ENCODE measurements at places on chromosomes 5 and 9.

DNA sequence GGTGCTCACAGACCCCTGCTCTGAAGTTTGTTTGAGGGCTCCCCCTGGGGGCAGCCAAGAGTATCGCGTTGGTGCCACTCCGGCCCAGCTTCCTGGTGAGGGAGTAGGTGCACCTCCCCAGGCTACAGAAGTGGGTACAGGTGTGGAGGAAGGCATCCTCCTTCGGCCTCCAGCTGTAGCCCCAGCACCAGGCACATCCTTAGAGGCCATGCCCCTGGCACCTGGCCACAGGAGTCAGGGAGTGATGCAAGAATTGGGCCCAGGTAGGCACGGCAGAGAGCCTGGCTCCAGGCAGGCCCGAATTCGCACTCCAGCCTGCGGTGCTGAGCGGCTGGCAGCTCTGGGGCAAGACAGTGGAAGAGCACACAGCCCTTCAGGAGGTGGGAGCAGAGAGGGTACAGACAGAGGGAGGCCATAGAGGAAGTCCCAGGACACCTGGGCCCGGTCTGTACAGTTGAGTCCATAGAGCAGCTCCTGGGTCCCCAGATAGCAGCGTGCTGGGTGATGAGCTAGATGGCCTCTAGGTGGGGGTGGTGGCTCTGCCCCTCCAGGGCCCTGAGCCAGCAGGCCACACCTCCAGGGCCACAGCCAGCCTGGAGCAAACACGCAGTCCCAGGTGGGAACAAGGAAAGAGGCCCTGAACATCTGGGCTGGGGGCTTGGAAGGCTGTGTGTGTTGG lies 2.4 kb downstream of the SAPCD2 start:
- peak; percentile 93 for DNase-seq

DNA sequence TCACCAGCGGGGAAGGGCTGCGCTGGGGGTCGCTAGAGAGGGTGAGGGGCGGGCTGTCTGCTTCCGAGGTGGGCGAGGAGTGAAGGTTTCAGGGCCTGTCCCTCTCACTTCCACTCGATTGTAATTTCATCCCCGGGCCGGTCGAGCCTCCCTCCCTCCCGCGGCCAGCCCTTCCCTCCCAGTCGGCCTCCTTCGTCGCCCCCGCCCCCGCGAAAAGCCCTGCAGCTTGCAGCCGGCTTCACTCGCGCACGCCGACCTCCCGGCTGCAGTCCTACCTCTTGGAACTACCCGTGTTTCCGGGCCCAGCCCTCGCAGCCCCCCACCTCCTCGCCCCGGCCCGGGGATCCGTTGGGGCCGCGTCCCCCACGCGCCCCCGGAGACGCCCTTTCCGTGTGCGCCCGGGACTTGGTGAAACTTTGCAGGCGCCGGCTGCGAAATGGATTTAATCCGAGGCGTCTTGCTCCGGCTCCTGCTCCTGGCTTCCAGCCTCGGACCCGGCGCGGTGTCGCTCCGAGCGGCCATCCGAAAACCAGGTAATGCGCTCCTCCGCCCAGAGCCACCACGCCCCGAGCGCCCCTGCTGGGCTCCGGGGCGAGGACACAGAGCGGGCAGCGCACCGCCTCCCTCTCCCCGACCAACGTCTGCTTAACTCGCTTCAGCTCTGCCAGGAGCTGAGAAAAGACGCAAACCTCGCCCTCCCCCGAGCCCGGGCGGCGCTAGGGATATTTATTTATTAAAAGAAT lies at the start of gene EGFLAM:
Gene EGFLAM (plus strand): TSS at position 241 of the 743 bp plus-strand sequence. CDS start 196 bp downstream, at position 437.
- no peak for DNase-seq

- DNase-seq, result no peak
Observed at GRCh38 chr5:170752257-170753215, 31.0 kb upstream of the GABRP start.

DNA sequence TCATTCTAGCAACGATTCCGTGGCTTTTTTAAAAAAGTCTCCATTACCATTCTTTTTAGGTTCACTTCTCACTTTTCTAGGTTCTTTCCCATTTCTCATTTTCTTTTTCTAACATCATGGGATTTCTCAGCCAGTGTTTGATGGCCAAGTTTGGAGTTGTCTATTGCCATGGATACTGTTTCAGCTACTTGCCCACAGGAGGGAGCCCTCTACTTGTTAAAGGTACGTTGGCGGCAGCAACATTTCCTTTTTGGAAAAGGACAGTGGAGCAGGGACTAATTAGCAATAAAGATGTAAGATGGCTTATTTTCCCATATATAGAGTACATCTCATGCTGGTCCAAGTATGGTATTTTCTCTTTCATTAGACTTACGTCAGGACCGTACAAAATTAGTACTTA lies 2257.5 kb upstream of the C9orf72 start:
- no peak for DNase-seq

DNA sequence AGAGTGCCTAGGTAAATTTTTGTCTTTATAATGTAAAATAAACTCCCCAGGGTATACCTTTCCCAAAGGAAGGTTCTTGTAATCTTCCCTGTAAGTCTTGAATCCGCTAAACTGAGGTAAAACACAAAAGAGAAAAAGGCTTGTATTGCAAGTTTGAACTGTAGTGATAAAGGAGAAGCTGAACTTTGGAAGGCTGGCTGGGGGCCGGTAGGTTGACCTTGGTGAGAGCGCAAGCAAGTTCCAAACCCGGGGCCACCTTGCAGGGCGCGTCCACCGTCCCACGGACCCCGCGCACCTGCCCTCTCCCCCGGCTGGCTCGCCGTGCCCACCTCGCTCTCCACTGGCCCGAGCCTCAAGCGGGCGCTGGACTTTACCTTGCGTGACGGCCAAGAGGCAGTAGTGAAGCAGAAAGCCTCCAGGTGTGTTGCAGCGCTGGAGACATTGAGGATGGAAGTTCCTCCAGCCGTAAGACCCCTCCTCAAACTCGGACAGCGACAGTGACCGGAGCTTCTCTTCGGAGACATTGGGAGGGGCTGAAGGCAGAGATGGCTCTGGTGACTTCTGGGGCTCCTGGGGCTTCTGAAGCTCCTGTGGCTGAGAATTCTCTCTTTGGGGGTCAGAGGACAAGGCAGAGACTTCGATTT lies 428 bp downstream of the SLCO4C1 start:
- no peak for DNase-seq

GRCh38 chr9:95420518-95420917 lies 96.3 kb downstream of the PTCH1 start:
- no peak for DNase-seq

DNA sequence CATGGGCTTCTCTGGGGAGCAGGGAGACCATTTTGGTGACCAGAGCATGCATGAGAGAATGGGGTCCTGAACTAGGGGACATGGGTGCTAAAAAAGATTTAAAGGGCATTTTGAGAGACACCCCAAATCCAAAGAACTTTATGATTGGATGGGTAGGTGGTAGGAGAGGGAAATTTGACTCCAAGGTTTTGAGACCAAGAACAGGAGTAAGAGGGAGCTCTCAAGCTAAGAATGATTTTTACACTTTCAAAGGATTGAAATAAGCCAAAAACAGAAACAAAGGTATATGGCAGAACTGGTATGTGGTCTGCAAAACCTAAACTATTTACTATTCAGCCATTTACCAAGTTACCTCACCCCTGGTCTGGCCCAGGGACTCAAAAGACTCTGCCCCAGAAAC lies 318.2 kb upstream of the CLINT1 start:
- no peak for DNase-seq

DNA sequence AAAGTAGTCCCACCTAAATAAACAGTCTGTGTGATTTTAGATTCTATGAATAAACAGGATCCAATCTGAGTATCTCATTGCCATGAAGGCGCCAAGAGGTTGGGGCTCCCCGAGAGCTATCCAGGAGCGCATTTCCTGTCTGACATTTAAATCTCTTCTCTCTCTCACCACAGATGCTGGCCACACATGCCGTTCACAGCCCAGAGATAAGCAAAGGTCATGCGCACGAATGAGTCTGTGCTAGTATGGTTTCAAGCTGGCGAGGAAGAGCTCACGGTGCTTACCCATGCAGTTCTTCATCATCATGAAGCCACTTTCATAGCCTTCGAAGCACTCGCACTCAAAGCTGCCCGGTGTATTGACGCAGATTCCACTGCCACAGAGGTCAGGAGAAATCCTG lies 199.4 kb downstream of the FBN2 start:
- no peak for DNase-seq

DNA sequence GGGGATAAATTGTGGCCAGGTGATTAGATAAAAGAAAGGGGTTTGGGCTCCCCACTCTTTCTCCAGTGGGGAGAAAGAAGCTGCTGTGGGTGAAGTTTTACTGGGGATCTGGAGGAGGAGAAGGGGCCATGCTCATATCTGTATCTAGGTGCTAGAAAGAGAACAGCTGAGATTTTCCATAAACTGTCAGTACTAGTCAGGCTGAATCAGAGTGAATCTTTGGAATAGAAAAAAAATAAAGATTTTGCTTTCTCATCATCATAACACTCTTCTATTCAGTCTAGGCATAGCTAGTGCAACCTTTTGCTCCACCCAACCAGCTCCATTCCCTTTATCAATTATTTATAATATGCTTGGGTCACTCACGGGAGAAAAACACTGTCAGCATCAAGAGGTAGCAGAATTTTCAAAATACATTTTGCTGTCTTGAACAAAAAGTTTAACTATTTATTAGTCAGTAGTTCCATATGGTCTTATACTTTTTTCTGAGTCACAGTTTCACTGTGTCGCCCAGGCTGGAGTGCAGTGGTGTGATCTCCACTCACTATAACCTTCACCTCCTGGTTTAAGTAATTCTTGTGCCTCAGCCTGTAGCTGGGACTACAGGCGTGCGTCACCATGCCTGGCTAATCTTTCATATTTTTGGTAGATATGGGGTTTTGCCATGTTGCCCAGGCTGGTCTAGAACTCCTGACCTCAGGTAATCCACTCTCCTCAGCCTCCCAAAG lies 21.3 kb upstream of the ERMP1 start:
- no peak for DNase-seq

- no peak for DNase-seq
Observed at GRCh38 chr9:76729980-76730737, 34.1 kb upstream of the PCA3 start.

DNA sequence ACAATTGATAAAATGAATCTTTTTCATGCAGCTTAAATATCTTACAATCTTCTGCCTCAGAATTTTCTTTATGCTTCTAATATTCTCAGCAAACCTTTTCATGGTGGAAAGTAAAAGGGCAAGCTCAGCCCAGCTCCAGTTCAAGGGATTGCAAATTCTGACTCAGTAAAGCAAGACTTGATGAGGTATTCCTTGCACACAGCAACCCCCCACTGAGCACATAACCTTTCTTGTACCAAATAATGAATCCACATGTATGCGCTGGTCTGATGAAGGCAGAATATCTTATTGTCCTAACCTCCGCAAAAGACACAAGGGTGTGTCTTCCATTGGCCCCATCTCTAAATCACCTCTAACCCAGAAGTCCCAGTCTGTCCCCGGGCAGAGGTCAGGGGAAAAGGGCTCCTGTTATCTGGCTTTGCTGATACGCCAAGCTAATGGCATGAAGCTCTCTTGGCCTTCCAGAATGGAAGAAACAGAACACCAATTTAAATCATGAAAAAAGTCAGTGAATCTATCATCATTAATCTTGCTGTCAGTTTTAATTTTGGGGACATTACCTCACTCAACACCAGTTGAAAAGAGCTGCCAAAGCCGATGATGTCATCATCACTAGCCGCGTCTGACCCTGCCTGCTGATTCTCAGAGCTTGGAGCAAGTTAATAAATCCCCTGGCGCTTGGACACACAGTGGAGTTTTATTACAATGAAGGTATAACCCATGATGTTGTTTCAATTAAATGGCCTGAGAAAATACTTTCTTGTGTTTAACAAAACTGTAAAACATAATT lies 592.5 kb upstream of the CLINT1 start:
- no peak for DNase-seq

DNA sequence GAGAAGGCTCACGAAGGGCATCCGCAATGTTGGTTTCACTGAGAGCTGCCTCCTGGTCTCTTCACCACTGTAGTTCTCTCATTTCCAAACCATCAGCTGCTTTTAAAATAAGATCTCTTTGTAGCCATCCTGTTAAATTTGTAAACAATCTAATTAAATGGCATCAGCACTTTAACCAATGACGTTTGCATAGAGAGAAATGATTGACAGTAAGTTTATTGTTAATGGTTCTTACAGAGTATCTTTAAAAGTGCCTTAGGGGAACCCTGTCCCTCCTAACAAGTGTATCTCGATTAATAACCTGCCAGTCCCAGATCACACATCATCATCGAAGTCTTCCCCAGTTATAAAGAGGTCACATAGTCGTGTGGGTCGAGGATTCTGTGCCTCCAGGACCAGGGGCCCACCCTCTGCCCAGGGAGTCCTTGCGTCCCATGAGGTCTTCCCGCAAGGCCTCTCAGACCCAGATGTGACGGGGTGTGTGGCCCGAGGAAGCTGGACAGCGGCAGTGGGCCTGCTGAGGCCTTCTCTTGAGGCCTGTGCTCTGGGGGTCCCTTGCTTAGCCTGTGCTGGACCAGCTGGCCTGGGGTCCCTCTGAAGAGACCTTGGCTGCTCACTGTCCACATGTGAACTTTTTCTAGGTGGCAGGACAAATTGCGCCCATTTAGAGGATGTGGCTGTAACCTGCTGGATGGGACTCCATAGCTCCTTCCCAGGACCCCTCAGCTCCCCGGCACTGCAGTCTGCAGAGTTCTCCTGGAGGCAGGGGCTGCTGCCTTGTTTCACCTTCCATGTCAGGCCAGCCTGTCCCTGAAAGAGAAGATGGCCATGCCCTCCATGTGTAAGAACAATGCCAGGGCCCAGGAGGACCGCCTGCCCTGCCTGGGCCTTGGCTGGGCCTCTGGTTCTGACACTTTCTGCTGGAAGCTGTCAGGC lies 16.6 kb downstream of the SQSTM1 start:
- DNase-seq, result no peak

GRCh38 chr5:171984748-171985419 lies 21.6 kb downstream of the FBXW11 start:
- DNase-seq, result peak; percentile 58

DNA sequence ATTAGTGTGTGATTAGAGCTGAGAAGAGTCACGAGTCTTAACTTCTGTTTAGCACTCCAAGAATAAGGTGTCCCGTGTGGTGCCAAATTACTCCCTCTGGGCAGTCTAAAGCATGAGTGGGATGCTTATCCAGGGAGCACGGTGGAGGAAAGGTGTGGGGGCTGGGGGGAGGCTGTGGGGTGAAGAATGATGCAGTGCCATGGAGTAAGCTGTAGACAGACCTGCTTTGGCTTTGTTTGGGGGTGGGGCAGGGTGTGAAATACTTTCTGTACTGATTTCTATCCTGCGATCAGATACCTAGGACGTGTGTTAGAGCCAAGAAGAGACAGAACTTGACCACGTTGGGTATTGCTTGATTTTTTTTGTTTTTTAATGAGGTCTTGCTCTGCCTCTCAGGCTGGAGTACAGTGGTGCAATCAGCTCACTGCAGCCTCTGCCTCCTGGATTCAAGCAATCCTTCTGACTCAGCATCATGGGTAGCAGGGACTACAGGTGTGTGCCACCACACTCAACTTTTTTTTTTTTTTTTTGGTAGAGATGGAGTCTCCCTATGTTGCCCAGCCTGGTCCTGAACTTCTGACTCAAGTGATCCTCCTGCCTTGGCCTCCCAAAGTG lies 232.8 kb downstream of the MAN2A1 start:
- DNase-seq, result no peak

- no peak for DNase-seq
Observed at GRCh38 chr9:127353882-127354281, 43.1 kb upstream of the SLC2A8 start.

- no peak for DNase-seq
Observed at GRCh38 chr5:111386832-111387162, 125.5 kb downstream of the STARD4 start.

GRCh38 chr5:160082614-160083500 lies 36.4 kb downstream of the PWWP2A start:
- DNase-seq, result no peak

All from GM12865 (cell line).